ENCODE measurements at places on chromosomes 7 and 10. TPM values are rescaled to one million over a fixed set of nuclear protein-coding genes. Genes with fewer than 3 reads are reported as not detected.

GRCh38 chr10:73359492-73359891 lies 828 bp upstream of the CFAP70 start:
- no peak for DNase-seq

- DNase-seq, result no peak
Measured at GRCh38 chr7:88866265-88866863, 70.8 kb upstream of the TEX47 start.

DNA sequence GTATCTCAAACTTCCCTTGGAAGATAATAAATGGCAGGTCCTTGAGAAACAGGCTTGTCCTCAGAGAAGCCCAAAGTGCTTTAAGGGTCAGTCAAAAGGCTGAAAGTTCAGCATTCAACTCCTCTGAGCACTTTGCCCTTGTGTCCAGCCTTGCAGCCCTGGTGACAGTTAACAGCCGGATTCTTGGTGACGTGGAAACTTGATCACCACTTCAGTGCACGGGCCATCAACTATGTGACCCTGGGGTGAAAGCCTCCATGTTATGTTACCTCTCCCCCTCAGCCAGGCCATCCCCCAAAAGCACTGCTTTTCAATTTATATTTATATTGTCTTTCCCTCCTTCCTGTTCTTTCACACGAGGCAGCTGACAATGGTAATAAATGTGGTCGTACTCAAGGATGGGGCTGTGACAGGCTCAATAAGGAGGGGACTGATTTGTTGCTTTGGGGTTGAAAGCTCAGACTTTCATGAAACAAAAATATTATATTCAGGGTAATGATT lies 164.0 kb upstream of the NRP1 start:
- DNase-seq, result no peak

- DNase-seq, result no peak
Measured at GRCh38 chr7:66296001-66296521, 90.9 kb downstream of the TPST1 start.

Gene ARL5B
- 0.84 TPM for polyA plus RNA-seq
